Activated CD8-positive, alpha-beta memory T cell treated with anti-CD3 and anti-CD28 coated beads for 1 hour (primary cell): ENCODE measurements at places on chromosomes 5 and 9.
A peak's percentile ranks its signal among the peaks of the same experiment; 100 is the strongest.

GRCh38 chr5:149420545-149421371 lies 41.7 kb upstream of the IL17B start:
- DNase-seq = no peak

DNA sequence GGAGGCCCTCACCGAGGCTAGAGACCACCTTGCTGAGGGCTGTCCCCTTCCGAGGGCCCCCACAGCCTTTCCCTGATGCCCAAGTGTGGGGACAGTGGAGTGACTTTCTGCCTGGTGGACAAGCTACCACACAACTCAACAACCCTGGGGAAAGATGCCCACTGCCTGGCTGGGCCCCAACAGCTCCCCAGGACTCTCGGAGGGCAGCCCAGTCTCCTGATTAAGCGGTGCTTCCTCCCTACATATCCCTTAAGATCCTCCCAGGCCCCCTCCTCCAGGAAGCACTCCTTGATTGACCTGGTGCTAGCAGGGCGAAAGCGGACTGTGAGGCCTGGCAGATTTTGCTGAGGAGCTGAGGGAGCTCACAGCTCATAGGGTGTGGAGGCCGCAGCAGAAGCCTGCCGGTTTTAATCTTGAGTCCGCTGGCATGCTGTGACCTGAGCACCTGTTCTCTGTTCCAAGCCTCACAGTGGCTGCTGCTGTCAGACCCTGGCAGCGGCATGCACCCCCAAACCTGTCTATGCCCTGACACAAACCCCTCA lies 2.2 kb downstream of the NSMF start:
- DNase-seq = no peak

DNA sequence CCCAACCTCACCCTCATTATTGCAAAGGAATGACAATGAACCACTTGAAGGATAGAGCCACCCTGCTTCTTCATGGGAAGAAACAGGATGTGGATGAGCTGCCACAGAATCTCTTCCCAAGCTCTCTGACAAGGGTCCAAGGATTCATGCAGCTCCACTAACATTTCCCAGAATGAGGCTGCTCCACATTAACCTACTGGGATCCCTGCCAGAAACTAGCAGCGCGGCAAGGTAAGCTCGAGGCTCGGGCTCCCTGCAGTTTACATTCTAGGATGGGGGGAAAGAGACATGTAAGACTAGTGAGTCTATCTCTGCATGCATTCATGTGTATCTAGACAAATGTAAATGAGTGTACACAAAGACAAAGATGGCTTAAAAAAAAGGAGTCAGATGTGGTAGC lies 12.1 kb downstream of the DCAF12 start:
- DNase-seq = no peak

DNA sequence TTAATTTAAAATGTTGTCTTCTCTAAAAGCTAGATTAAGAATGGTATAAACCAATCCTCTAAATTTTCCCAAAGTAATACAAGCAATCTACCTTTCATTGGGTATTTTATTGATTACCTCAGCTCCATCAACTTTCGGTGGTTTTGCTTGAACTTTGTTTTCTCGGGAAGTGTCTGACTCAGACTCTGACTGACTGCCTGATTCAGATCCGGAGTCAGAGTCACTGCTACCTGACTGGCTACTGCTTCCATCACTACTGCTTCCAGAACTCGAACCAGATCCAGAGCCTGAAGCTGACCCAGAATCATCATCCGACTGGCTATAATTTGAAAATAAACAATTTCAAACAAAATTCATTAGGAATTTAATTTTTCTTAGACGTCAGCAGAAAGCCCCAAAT lies 24.0 kb downstream of the CHD1 start:
- DNase-seq = no peak

DNA sequence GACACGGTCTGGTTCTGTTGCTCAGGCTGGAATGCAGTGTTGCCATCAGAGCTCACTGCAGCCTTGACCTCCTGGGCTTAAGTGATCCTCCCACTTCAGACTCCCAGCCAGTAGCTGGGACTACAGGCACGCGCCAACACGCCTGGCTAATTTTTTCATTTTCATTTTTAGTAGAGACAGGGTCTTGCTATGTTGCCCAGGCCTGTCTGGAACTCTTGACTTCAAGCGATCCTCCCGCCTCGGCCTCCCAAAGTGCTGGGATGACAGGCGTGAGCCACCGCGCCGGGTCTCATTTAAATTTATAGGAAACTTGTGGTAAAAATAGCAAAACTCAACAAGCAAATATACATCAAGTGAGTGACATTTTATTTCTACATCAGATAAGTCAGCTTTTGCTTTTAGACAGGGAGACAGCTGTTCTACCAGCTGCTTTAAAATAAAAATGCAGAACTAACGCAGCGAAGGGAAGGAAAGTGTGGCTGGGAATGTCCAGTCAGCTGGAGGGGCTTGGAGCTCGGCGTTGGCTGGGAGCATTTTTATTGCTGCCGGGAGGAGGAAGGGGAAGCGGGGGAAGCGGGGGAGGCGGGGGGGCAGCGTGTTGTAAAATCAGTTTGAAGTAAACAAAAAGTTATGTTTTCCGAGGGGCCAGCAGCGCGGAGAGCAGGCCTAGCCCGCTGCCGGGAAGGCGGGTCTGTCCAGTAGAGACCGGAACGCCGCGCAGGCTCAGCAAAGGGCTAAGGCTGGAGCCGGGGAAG lies 707 bp upstream of the ZFYVE16 start:
- DNase-seq = no peak

- no peak for DNase-seq
Measured at GRCh38 chr9:81607593-81608288, 81.6 kb downstream of the TLE1 start.

GRCh38 chr9:20580673-20581072 lies 41.6 kb downstream of the MLLT3 start:
- no peak for DNase-seq

DNA sequence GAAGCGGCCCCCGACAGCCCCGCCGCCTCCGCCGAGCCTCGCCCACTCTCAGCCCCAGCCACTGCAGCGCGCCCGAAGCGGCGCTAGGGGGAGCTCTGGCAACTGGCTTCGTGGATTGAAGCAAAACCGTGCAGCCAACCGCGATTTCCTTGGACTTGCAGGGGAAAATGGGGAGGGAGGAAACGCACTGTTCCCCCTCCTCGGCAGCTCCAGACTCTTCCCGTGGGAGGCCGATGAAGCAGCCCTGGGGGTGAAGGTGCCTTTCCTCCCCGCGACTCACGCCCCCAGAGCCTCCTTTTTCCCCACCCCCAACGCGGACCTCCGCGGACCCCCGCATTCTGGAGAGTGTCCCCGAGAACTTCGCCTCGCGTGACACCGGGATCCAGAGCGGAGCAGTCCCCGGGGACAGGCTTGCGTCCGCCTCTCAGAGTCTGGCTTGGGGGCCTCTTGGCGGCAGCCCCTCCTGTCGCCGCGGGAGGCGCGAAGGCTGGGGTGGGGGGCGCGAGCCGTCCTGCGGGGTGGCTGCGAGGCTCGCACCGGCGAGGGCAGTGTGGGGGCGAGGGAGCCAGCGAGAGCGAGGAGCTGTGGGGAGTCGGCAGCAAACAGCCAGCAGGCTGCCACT lies 3.8 kb downstream of the IER5L start:
- peak; percentile 48 for DNase-seq

- no peak for DNase-seq
Measured at GRCh38 chr9:95477441-95477840, 39.3 kb downstream of the PTCH1 start.

DNA sequence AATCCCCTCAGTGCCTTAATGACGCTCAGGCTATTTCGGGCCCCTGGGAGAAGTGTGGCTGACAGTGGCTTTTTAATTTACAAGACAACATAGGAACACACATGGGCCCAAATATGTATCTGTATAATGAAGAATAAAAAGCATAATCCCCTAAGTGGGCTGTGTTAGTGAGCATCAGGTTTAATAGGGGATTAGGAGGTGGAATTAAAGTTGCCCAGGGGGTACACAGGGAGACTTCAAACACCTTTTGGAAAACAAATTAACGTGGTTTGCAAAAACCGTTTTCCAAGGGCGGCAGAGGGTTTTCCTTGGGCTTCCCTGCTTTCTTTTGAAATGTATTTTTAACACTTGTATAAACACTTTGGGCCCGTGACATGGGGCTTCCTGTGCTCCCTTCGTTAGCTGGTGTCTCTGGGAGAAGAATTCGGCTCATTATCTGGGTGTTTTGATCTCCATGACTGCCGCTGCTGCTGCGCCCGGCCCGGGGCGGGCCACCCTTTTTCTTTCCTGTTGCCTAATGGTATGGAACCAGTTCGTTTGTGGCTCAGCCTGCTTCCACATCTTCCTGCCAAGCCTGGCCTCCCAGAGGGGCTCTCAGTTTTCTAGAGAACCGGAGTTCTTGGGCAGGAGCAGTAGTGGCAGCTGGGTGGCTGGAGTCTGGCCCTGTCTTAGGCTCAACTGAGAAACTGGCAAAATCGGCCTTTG lies 173.0 kb downstream of the MACROH2A1 start:
- no peak for DNase-seq

GRCh38 chr5:38816083-38817030 lies 29.5 kb upstream of the OSMR start:
- DNase-seq = no peak

- DNase-seq = no peak
Measured at GRCh38 chr9:137431416-137431931, 8.3 kb downstream of the NOXA1 start.

- no peak for DNase-seq
Measured at GRCh38 chr5:132807163-132807838, 5.8 kb upstream of the SOWAHA start.

DNA sequence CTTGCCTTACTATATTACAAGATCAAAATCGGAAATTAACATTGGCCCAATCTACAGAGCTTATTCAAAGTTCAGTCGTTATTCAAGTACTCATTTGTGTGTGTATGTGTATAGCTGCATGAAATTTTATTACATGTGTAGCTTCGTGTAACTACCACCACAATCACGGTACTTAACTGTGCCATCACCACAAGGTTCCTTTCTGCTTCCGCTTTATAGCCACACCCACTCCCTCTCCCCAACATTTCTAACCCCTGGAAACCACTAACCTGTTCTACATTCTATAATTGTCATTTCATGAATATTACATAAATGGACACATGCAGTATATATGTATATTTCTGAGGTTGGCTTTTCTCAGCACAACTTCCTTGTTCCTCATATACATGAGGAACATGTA lies 4.0 kb upstream of the TEX48 start:
- no peak for DNase-seq

- no peak for DNase-seq
Measured at GRCh38 chr5:113448252-113448651, 13.5 kb upstream of the TSSK1B start.

GRCh38 chr5:160520609-160521391 lies 99.1 kb downstream of the PTTG1 start:
- DNase-seq = no peak

DNA sequence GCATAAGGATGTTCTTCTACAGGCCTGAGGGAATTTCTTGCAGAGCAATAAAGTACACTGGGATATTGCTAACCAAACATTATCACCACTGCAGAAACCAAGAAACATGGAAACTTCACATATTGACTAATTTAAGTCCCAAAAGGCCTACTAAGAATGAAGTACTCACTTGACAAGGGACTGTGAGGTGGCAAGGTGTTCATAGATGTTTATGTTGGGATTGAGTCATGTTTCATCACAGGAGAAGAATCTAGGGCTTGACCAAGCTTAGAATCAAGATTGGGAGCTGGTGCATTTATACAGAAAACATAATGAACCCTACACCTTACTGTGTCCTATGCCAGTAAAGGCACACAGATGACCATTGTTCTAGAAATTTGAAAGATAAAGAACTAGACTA lies 56.7 kb upstream of the GAS1 start:
- no peak for DNase-seq

- no peak for DNase-seq
Measured at GRCh38 chr5:45532826-45533624, 163.2 kb downstream of the HCN1 start.

- DNase-seq = no peak
Measured at GRCh38 chr9:126643945-126644527, 30.3 kb downstream of the LMX1B start.

DNA sequence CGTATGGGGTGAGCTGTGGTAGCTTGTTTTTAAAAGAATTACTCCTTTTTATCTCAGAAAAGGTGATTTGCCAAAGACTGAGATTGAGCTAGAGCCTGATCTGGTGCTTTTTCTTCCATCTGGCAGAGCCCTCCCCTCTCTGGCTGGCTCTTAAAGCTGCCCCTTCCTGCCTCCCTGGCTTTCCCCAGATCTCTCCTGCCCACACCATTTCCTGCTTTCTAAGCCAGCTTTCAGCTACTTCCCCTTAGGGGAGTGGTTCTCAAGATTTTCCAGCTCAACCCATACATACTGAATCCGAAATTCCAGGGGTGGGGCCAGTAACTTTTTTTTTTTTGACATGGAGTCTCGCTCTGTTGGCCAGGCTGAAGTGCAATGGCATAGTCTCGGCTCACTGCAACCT lies 4.8 kb upstream of the ACOT12 start:
- DNase-seq = no peak

DNA sequence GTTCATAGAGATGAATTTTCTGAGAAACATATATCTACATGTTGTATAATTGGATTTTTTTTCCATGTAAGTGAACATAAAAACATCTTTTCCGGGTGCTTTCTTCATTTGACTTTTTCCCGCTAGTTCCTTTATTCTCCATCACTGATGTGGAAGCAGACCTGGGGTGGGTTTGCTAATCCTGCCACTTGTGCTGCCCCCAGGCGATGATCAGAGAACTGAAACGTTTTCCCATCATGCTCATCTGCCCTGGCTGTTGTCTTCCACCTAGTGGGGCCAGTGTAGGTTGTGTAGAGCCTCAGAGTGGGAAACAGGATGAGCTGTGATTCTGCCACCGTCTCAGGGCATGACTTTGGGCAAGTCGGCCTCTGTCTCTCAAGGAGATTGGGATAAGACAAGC lies 34.2 kb upstream of the TGFBR1 start:
- no peak for DNase-seq
